ENCODE measurements at places on chromosomes 2 and 18.

DNA sequence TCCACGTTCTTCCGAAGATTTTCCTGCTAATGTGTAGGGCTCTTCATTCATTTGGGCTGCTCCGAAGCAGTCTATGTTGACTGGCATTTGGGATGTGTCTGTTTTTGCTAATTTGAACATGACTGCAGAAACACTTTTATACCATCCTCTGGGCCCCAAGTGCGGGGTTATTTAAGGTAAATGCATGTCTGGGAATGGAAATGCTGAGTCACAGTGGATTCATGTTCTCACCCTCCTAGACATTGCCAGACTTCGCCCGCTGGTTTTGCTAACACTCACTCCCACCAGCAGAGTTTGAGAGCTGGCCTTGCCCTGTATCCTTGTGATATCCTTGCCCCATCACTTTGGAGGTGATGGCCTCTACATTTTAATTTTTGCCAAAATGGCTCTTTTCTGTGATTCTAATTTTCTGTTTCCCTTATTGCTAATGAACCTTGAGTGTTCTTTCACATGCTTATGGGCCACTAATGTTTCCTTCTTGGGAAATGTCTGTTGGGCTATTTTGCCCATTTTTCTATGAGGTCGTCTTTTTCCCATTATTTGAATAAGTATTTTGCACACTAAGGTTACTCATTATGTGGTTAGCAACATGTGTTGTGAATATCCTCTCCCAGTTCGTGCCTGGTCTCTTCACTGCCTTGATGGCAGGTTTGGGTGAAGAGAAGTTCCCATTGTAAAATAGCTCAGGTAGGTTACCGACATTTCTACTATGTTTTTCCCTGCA lies 204.1 kb downstream of the GLI2 start:
- DNase-seq = no peak

DNA sequence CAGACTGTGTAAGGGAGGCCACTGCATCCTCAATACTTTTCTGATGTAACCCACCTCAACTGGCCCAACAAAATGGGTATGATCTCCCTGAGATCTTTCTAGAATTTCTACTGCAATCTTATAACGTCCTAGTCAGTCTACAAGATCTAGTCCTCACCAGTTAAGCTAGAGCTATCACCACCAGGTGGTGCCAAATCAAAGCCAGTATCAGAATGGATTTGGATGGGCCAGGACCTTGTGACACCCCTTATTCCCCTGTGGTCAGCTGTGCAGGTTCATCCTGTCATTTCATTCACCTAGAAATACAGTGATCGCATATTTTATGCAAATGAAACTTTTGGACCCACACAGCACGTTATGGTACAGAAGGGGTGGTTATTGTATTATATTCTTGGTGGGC lies 90.3 kb downstream of the OLA1 start:
- DNase-seq = no peak

DNA sequence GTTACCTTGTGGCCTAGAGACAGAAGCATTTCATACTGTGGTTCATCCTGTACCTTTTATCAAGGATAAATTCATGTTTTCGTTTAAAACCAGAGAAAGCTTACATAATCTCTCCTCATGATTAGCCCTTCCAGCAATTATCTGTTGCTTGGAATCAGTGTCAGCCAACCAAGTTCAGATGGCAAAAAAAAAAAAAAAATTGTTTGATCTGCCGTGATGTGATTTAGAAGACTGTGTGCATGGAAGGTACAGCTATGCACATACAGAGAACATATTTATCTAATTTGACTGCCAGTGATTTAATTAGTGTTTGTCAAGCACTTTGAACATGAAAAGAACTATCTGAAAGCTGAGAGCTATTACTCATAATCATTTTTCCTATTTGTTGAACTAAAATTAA lies 180.9 kb downstream of the ZEB2 start:
- DNase-seq = no peak

GRCh38 chr2:236430584-236430983 lies 139.0 kb upstream of the ACKR3 start:
- DNase-seq = no peak

GRCh38 chr2:26616706-26617587 lies 24.2 kb downstream of the CIB4 start:
- no peak for DNase-seq

- no peak for DNase-seq
Observed at GRCh38 chr2:187429989-187430388, 18.1 kb downstream of the CALCRL start.

GRCh38 chr2:8271461-8271860 lies 410.4 kb upstream of the ID2 start:
- DNase-seq = no peak

Measured in activated T-helper 9 cell treated with anti-CD3 and anti-CD28 coated beads, Interleukin-2, amount 50 U/mL, for 16 hours (primary cell).